ENCODE measurements at places on chromosomes 12 and 14. TPM values are rescaled to one million over a fixed set of nuclear protein-coding genes. Genes with fewer than 3 reads are reported as not detected.

The CRACR2A gene
- total RNA-seq, result 2.8 TPM

The SLC11A2 gene
- total RNA-seq, result 33.0 TPM

GRCh38 chr12:524167-524951 lies 64.6 kb downstream of the B4GALNT3 start:
- DNase-seq, result no peak

DNA sequence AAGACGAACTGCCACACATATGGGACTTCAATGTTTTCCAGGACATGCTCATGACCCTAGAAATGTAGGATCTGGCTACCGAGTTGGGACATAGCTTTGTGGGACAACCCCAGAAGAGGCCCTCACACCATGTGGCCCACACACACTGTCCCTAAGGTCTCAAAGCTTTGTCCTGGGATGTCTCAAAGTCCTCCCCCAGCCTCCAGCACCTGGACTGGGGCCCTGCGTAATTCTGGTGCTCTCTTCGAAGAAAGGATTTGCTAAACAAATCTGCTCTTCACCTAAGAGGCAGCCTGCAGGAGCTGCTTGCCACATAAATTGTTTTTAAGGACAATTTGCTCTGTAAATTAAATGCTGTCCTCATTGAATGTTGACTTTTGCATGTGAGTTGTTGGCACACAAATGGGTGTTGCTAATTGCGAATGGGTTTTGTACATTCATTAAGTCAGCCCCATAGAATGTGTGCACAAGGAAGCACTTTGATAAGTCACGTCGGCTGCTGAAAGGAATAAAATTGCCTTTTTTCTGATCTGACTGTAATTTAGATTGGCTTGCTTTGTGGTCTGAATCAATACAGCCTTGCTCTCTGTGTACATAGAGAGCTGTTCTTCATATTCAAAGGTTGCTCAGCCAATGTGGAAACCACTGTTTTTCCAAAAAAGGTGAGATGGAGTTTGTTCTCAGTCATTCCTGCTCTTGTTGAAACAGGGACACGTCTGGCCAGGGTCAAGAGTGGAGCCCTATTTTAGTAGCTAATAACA lies 161.6 kb upstream of the PWP1 start:
- peak; percentile 53 for DNase-seq

GRCh38 chr12:74984631-74985030 lies 225.0 kb downstream of the KCNC2 start:
- no peak for DNase-seq

GRCh38 chr12:16984484-16984883 lies 378.5 kb upstream of the LMO3 start:
- no peak for DNase-seq

DNA sequence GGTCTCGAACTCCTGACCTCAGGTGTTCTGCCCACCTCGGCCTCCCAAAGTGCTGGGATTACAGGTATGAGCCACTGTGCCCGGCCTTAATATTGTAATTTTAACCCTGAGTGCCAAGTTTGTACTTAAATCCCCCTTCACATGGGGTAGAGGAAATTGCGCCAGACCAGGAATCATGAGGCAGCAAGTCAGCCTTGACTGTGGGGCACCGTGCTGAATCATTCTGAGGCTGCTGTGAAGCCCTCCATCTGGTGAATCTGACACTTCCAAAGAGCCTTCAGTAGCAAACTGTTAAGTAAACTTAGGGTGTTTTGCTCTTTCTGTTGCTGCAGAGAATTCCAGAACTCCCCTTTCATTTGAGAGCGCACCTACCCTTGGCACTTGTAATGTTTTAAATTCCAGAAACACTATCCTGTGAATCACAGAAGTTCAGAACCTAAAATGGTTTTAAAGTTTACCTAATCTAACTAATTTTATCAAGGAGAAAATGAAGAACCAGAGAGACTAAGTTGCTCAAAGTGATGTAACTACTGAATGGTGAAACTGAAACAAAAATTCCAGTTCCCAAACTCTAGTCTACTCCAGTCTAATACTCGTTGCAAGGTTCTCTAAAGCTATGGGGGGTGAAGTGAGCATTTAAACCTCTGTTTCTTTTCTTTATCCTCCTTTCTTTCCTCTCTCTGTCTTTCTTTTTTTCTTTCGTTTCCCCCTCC lies 7.5 kb downstream of the HEBP1 start:
- DNase-seq, result no peak

DNA sequence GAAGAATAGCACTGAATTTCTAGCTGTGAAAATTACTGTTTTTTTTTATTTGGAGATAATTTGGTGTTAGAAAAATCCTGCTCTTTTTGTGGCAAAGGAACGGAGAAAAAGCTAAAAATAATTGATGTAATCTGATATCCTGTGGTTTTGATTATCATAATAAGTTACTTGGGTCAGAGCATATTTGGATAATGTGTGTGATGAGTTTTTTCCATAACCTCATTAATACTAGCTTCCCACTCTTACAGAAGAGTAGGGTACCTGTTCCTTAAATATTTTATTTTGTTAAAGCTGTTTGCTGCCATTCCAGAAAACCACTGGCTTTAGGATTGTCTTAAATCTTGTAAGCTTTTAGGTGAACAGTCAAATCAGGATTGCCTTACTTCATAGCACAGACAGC lies 4.7 kb downstream of the PSMC6 start:
- DNase-seq, result no peak

Data from esophagus muscularis mucosa (tissue), 4 donors.